Stimulated activated CD4-positive, alpha-beta T cell treated with anti-CD3 and anti-CD28 coated beads, Interleukin-15, amount 100 ng/mL, for 1 hour (primary cell): ENCODE measurements at places on chromosomes 12 and 14.

- no peak for DNase-seq
Observed at GRCh38 chr12:89664441-89664840, 44.2 kb downstream of the ATP2B1 start.

DNA sequence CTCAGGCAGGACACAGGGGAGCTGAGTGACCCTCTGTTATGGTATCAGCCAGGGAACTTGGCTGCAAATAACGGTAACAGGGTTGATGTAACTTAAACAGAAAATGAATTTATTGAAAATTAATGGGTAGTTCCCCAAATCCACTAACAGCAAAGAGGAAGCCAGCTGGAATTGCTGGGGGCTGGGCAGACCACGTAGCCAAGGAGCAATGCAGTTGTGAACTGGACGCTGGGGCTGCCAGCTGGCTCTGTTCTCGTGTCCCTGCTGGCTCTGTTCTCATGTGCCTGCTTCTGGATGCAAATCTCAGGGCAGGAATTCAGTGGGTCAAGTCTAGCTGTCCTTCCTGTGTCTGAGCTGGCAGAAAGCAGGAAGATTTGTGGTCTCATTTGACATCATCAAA lies 1383.3 kb upstream of the TMEM132C start:
- no peak for DNase-seq

DNA sequence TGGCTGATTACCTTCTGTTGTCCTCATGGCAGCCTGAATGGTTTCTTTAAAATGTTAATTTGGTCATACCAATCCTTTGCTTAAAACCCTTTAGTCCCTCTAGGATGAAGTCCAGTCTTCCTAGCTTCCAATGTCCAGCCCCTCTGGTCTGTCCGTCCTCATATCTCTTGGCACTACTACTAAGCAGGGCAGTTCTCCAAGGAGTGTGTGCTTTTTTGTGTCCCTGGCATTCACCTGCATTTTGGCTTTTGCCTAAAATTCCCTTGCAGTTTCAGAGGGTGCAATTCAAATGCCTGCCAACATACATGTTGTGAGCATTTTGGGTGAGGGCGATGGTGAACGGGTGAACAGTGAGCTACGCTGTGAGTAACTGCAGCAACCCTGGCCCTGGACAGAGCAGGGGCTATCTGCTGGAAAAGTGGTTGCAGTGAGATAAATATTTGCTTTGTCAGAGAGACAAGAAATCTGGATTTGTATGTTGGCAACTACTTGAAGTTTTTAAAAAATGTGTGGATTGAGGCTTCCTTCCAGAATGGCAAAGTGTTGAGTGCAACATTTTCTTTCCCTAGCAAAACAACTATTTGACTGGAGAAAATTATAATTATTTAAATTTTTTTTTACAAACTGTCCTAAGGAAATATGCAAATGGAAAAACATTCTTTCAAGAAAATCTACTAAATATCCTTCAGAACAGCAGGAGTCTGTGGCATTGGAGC lies 14.6 kb downstream of the GALNT8 start:
- DNase-seq, result no peak

DNA sequence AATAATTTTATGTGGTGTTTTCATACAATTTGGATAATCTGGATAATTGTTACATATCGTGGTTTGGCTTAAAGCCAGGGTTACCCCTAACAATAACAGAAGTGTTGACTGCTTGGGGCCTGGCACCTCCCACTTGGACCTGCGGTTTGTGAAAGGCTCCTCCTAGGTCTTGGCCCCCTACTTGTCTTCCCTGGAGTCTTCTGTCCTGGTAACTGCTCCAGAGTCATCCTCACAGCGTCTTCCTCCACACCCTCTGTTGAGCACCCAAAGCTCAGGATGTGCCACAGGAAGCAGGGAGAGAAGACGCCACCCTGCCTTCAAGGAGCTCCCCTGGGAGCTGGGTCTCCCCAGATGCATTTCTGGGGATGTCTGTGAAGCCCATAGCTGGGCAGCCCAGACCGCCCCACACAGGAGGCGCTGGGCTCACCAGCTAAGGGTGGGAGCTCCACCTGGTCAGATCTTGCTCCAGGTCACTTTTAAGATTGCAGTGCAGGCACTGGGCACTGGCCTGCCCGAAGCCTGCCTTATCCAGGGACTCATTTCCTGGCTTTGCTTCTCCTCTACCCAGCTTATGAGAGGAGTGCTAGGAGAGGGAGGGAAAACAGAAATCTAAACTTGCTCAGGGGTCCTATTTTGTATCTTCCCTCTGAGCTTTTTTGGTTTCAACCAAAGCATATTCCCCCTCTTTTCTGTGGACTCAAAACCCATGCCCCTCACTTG lies 98.2 kb downstream of the ZFP36L1 start:
- no peak for DNase-seq

DNA sequence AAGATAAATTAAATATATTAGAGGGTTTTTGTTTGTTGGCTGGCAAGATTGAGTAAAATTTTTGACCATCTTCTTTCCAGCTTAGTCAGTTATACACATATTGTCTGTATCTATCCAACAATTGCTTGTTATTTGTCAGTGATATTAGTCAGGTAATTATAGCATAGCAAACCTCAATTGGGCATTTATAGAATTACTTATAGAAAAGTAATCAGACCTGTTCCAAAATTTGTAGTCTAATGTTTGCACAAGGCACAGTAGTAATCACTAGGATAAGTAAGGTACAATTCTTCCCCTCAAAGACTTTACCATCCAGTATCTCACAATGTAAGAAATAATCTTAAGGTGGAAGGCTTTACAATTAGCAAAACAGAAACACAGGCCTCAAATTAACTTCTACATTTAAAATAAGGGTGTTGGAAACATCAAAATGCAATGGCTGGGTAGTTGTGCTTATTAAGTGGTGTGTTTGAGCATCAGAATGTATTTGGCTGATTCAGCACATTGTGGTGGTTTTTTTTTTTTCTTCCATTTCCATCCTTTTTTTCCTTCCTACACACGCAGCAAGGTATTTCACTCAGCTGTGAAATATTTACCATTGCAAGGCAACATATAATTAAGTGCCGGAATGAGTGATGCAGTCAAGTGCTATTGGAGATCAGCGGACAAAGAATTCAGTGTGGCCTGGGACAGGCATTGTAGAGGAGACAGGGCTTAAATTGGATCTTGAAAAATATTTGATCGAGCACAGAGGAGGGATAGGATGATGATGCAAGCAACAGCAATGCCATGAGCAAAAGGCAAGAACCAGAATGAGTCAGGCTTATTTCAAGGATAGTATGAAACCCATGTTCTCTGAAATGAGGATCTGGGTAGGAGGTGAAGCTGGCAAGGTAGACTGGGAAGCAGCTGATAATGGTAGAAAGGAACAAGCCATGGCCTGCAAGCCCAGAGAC lies 178.2 kb downstream of the AKAP6 start:
- DNase-seq, result no peak

DNA sequence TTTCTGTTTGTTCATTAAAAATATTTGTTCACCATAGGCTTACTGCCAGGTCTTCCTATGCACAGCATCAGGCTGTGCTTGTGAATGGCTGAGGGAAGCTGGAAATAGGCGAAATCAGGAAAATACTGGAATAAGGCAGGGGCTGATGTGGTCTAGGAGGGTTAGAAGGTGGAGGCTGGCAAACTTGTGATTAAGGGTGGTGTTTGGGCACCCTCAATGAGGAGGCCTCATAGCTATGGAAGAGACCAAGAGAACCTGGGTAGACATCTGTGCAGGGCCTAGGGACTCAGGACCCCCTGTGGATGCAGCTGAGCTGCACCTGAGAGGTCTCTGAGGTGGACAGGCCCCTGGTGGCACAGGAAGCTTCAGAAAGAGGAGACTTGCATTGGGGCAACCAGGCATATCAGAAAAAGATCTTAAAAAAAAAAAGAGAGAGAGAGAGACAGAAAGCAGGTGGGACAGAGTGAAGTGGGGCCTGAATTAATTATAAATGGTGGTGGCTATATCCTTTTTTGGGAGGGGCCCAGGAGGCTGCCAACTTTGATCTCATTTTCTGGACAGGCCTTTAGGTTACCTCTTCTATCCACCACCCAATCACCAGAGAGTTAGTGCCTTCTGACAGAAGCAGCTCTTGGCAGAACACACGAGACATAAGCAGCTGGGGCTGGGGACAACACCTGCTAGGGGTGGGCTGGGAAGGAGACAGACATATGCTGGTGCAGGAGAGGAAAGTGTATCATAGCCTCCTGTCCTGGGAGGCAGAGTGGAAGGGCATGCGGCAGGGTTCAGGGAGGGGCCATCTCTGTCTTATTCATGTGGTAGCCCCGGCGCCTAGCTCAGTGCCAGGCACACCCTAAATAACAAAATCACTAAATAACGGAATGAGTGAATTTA lies 46.7 kb upstream of the ATP23 start:
- DNase-seq, result no peak

GRCh38 chr14:100902295-100903133 lies 1.0 kb downstream of the RTL1 start:
- no peak for DNase-seq

DNA sequence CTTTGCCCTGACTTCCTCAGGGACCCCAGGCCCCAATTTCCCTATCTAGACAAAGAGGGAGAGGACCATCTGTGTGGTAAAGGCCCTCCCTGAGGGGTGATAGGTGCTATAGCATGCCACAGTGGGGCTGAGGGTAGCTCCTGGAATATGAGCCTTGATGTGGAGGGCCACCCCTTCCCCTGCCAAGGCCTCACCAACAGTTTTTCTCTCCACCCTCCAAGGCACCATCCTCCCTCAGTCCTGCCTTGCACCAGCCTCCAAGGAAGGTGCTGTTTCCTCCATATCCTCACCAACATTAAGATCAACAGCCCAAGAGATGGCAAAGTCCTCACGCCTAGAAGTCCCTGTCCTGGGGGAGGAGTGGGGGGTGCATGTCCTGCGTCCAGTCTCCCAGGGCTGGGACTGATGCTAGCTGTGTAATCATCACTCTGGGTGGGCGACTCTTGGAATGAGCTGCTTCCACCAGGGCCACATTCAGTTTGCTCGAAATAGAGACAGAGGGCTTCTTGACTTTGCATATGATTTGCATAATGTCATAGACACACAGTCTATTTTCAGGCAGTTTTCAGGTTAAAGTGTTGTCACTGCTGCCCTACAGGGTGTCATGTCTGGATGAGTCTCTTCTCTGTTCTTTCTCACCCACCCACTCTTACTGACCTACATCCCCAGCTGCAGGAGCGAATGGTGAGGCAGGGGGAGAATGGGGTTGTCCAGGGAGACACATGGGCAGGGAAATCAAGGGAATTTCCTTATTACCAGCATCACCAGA lies 17.4 kb downstream of the ACVRL1 start:
- DNase-seq, result no peak

- no peak for DNase-seq
Observed at GRCh38 chr12:102120564-102120873, 536 bp downstream of the PARPBP start.

GRCh38 chr14:22572562-22573058 lies 16.4 kb downstream of the DAD1 start:
- DNase-seq, result no peak

DNA sequence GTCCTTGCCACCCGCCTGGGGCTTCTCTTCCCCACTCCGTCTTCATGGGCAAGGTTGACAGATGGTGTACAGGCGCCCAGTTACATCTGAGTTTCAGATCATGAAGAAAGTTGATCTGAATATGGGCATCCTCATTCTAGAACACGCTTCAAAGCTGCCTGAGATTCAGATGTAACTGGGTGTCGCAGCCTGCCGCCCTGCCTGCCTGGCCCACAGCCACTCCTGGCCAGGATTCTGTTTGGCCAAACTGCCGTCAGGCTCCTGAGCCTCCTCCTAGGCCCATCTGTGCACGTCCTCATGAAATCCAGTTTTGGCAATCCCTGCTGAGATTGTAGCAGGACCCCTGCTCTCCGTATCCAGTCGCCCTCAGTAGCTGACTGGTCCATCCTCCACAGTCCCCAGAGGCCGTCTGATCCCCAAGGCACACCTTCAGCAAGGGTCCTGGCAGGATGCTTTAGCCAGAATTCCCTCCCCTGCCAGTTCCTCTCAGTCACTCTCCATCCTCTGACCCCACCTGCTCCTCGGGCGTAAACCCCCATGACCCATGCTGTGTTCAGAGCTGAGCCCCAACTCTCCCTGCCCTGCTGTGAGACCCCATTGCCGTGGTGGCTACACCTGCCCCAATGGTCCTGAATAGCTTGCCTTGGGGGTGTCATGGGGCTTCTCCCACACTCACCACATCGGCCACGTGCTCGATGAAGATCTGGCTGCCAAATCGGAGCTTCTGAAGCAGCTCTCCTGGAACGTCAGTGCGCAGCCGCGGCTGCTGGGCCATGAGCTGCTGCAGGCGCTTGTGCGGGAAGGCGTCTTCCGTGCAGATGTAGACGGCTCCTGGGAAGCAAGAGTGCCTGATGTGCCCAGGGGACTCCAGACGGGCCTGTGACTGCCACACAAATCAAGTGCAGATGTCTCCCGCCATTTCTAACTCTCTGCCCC lies 12.5 kb downstream of the XRCC3 start:
- no peak for DNase-seq
